Left lung (tissue), 14 donors: ENCODE measurements at places on chromosomes 5 and 9.

DNA sequence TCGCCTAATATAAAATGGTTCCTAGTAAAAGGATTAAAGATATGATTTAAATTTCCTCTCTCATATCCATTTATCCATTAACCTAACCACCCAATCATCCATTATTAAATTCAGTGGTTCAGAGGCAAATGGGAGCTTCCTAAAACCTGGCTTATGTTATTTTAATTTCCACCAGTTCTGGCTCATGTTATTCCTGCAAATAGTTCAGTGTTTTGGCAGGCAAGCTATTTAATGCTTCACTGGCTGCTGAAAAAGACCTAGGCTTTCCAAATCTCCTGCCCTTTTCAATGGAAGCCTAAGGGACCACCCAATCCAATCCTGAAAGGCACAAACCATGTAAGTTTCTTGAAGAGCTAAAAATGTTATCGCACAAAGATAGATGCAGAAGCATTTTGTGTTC lies 52.3 kb downstream of the POC5 start:
- no peaks in the 10 kb centered on the region for H3K4me1 ChIP-seq
- H3K27me3 ChIP-seq = no peaks in the 10 kb centered on the region
- no peak overlapping the region for H3K27ac ChIP-seq
- H3K4me3 ChIP-seq = no peak overlapping the region
- no peaks in the 10 kb centered on the region for H3K36me3 ChIP-seq

DNA sequence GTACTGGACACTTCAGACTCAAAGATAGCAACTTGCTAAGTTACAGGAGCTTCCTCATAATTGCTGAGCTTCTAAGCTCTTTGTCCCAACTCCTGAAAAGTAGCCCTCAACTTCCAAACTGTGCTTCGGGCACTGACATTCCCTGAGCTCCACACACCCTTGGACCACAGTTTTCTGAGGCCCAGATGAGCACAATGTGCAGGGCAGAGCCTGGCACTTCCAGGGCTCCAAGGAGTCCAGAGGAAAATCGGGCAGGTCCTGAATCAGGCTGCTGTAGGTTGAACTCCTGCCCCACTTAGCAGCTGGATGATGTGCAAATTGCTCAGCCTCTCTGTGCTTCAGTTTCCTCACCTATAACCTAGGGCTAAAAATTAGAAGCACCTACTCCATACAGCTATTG lies 54.6 kb upstream of the KCNIP1 start:
- no peak overlapping the region for H3K4me3 ChIP-seq
- no peaks in the 10 kb centered on the region for H3K4me1 ChIP-seq
- DNase-seq = no peak
- no peaks in the 10 kb centered on the region for H3K27me3 ChIP-seq
- no peak overlapping the region for H3K27ac ChIP-seq

GRCh38 chr5:67434466-67434865 lies 237.9 kb upstream of the CD180 start:
- H3K4me3 ChIP-seq = no peak overlapping the region
- DNase-seq = no peak
- H3K27me3 ChIP-seq = no peaks in the 10 kb centered on the region
- H3K36me3 ChIP-seq = no peaks in the 10 kb centered on the region
- no peak overlapping the region for H3K27ac ChIP-seq
- H3K4me1 ChIP-seq = peaks cover 5% of the 10 kb centered on the region

DNA sequence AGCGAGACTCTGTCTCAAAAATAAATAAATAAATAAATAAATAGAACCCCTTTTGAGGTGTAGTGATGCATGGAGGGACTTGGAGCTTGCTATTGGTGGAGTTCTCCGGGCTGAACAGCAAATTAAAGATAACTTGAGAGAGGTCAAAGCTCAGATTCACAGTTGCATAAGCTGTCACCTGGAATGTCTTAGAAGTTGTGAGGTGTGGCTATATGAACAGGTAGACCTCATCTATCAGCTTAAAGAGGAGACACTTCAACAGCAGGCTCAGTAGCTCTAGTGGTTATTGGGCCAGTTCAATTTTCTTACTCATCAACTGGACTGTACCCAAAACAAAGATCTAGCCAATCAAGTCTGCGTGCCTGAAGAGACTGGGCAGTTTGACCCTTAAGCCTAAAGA lies 11.7 kb upstream of the STING1 start:
- H3K36me3 ChIP-seq = no peaks in the 10 kb centered on the region
- no peaks in the 10 kb centered on the region for H3K27me3 ChIP-seq
- H3K4me1 ChIP-seq = peaks cover 35% of the 10 kb centered on the region
- no peak overlapping the region for H3K27ac ChIP-seq

GRCh38 chr5:108193021-108193795 lies 188.7 kb downstream of the FBXL17 start:
- no peak overlapping the region for H3K27ac ChIP-seq
- DNase-seq = no peak
- H3K4me3 ChIP-seq = no peak overlapping the region
- no peaks in the 10 kb centered on the region for H3K27me3 ChIP-seq
- no peaks in the 10 kb centered on the region for H3K4me1 ChIP-seq

DNA sequence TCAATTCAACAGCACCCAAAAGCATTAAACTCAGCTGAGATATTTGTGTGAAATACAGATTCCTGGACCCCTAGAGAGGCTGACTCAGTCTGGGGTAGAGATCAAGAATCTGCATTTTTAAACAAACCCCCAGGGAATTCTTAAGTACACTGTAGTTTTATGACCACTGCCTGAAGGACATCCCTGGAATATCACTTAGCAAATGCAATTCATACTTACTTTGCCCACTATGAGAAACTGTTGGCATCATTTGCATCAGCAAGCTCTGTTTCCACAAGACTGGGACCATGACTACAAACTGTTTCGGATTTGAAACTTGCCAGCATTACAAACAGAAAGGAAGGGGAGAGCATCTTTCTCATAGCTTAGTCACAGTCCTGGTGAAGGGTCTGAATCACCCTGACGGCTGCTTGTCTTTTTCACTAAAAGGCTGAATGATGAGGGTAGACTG lies 63.7 kb downstream of the MLLT3 start:
- H3K4me3 ChIP-seq = no peak overlapping the region
- no peak for DNase-seq
- no peak overlapping the region for H3K27ac ChIP-seq

- no peaks in the 10 kb centered on the region for H3K27me3 ChIP-seq
- no peak for DNase-seq
- no peak overlapping the region for H3K27ac ChIP-seq
- H3K4me1 ChIP-seq = no peaks in the 10 kb centered on the region
- no peaks in the 10 kb centered on the region for H3K36me3 ChIP-seq
Measured at GRCh38 chr9:99561961-99562565, 259.6 kb upstream of the NR4A3 start.

DNA sequence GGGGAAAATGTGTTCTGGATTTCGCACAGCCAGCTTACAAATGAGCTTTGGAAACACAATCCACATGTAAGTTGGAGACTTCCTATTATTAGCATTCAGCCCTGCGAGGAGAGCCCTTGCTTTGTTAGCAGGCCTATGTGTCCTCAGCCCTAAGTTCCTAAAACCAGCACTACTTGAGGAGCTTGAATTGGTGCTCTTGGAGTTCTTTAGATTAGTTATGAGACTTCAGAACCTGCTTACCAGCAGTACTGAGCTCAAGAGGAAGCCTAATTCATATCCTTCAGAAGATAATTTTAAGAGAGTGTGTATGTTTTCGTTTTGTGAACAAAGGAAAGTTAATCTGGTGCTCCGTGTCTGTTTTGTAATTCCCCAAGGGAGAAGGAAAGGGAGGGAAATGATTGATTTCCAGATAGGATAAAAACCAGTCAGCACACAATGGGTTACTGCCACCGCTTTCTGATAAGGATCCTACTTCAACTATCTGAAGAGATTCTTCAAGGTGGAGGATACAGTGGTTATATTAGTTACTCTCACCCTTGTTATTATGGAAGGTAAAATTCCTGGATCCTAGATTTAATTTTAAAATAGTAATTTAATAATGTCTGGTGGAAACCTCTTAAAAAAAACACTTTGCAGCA lies 35.2 kb downstream of the PIK3R1 start:
- peaks cover 70% of the 10 kb centered on the region for H3K4me1 ChIP-seq
- H3K27me3 ChIP-seq = no peaks in the 10 kb centered on the region
- H3K27ac ChIP-seq = peak overlapping the region; percentile 63
- H3K4me3 ChIP-seq = no peak overlapping the region
- DNase-seq = no peak
- no peaks in the 10 kb centered on the region for H3K36me3 ChIP-seq

GRCh38 chr9:1200847-1201251 lies 150.7 kb downstream of the DMRT2 start:
- H3K36me3 ChIP-seq = no peaks in the 10 kb centered on the region
- H3K4me1 ChIP-seq = peaks cover 6% of the 10 kb centered on the region
- H3K27ac ChIP-seq = no peak overlapping the region
- DNase-seq = no peak
- H3K4me3 ChIP-seq = no peak overlapping the region

DNA sequence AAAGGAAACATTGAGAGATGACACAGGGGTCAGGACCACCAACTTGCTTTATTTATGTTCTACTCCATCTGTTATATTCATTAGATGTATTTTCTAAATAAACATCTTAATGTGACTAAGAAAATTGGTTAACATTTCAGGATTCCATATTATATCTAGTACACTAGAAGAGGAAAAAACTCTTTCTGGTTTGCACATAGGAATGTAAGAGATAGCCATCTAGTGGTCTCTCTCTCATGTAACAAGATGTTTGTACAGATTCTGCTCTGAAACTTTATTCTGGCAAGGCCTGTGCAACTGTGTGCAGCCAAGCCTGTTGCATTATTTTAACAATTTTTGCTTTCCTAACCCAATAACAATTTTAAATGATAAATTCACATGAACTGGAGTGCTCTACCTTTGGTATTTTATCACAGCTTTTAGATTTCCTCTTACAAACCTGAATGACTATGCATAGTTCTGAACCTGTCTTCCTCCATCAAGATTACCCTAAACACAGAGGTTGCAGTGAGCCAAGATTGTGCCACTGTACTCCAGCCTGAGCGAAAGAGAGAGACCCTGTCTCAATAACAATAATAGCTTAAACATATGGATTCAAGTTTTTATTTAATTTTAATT lies 148.2 kb downstream of the GIN1 start:
- H3K4me1 ChIP-seq = peaks cover 4% of the 10 kb centered on the region
- H3K27ac ChIP-seq = no peak overlapping the region
- H3K4me3 ChIP-seq = no peak overlapping the region

DNA sequence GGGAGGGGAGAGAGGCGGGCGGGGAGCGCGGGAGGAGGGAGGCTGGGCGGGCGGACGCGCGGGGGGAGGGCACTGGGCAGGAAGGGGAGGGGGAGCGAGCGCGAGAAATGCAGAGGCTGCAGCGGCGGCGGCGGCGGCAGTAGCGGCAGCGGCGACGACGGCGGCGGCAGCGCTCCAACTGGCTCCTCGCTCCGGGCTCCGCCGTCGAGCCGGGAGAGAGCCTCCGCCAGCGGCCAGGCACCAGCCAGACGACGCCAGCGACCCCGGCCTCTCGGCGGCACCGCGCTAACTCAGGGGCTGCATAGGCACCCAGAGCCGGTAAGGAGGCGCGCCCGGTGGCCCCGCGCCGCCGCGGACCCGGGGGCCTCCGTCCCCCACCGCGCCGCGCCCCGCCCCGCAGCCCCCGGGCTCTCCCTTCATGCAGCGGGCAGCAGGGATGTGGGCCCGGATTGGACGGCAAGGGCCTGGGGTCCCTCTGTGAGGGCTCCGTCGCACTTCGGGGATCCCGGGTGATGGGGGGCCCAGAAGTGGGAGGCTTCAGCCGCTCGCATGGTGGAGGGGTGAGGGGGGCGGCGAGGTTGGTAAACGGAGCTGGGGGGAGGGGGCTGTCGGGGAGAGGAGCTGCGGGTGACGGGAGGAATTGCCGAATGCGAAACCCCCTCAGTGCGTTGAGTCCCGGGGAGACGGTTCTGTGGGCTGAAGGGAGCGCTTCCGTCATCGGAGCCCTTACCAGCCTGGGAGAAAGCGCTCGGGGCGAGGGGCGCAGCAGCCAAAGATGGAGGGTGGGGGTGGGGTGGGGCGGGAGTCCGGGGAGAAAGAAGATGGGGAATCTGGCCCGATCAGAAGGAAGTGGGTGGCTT lies at the start of gene BASP1:
Gene BASP1 (plus strand): TSS at position 139 of the 860 bp plus-strand sequence. CDS start 57,586 bp downstream, outside the sequence.
- peak within 1 kb of the TSS; percentile 57 for H3K4me3 ChIP-seq
- peak within 1 kb of the TSS; percentile 86 for H3K27ac ChIP-seq
- H3K27me3 ChIP-seq = peaks cover 39% of the 10 kb centered on the region
- peak; percentile 89 for DNase-seq
- H3K36me3 ChIP-seq = no peaks in the 10 kb centered on the region
- peaks cover 7% of the 10 kb centered on the region for H3K4me1 ChIP-seq

- DNase-seq = no peak
- H3K27me3 ChIP-seq = no peaks in the 10 kb centered on the region
- no peaks in the 10 kb centered on the region for H3K36me3 ChIP-seq
- H3K4me1 ChIP-seq = no peaks in the 10 kb centered on the region
Measured at GRCh38 chr9:134614256-134614655, 27.3 kb upstream of the COL5A1 start.

GRCh38 chr5:127909066-127909465 lies 174.5 kb upstream of the SLC12A2 start:
- no peak overlapping the region for H3K4me3 ChIP-seq
- no peaks in the 10 kb centered on the region for H3K36me3 ChIP-seq
- no peaks in the 10 kb centered on the region for H3K27me3 ChIP-seq
